T-helper 1 cell (primary cell): ENCODE measurements at places on chromosomes 13 and 19.
A peak's percentile ranks its signal among the peaks of the same experiment; 100 is the strongest.

DNA sequence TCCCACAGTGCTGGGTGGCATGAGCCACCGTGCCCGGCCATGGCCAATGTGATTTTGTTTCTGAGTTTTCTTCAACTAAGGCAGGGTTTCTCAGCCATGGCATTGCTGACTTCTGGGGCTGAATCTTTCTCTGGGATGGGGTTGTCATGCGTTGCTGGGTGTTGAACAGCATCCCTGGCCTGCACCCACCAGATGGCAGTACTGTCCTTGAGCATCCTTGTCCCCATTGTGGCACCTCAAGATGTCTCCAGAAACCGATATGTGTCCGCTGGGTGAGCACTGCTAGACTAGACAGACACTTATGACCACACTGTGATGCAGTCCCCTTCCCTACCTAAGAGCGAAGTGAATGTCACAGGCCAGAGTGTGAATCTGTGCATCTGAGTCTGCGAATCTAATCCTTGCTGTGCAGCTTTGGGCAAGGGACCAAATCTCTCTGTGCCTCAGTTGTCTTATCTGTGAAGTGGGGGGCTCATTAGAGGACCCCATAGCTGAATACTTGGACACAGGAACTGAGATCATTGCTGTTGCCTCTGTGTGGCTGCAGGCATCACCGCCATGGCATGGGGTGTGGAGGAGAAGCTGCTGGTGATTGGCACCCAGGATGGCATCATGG lies 50.3 kb upstream of the SIN3B start:
- peak; percentile 42 for DNase-seq

DNA sequence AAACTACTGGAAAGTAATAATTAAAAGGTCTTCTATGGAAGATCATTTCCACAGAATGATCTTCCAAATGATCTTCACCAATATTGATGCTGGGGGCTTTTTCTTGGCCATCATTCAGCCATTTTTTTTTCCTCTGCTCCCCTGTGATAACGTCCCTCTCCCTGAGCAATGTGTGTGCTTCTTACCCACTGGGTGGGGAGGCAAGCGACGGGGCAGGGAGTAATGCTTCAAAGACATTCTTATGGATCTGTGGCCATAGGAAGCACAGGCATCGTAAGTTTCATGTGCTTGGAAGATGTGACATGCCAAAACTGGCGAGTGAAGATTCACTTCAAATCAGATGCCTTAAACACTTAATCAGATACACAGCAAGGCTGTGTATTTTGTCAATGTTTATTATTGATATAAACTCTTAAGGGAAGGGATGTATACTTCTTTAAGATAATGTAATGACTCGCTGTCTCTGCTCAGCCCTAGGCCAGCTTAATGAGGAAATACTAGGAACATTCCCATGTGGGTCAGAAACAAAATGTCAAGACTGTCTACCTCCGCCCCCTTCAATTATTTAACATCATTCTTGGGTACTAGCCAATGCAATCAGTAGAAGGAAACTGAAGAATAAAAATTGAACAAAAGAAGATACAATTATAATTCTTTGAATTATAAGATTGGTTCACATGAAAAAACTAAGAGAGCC lies 34.1 kb upstream of the SERPINE3 start:
- DNase-seq = no peak

GRCh38 chr19:1037621-1038064 lies 2.3 kb upstream of the ABCA7 start:
- DNase-seq = no peak

- DNase-seq = peak; percentile 31
Observed at GRCh38 chr13:99415851-99416331, 85.4 kb upstream of the TM9SF2 start.

- no peak for DNase-seq
Observed at GRCh38 chr13:41159174-41159573, 26.6 kb upstream of the KBTBD6 start.
